Psoas muscle (tissue), 8 donors: ENCODE measurements at places on chromosomes 7 and 10.

DNA sequence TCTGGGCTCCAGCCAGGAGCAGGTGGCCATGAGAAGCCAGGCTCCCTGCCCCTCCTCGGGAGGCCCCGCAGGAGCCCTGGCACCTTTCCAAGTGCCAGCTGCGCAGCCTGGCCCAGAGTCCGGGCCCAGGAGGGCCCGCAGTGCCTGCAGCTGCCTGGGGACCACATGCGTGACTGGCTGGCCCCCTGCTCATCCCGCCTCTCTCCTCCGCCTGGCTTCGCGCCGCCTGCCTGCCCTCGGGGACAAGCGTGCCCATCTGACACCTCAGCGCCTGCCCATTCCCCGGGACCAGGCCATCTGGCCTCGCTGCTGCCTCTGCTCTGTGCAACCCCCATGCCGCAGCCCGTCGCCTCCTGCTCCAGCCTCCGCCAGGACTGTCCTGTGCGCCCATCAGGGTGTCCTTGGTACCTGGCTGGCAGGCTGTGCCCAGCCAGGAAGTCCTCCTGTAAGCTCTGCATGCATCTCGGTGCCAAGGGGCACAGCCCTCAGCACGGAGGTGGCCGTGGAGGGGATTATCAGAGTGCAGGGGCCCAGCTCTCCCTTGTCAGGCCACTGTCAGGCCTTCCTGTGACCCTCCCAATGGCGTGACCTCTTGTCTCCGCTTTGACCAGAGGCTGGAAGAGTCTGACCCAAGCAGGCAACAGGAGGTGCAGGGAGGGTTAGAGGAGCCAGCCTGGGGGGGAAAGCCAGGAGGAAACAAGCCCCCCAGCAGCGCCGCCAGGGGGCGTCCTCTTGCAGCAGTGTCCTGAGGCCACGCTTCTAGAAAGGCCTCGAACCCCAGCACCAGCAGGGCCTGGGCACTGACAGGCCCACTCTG, 50.5 kb downstream of the TMEM209 start:
- peak; percentile 36 for DNase-seq

- no peak for DNase-seq
Observed at GRCh38 chr10:50574305-50574704, 49.5 kb downstream of the SGMS1 start.

DNA sequence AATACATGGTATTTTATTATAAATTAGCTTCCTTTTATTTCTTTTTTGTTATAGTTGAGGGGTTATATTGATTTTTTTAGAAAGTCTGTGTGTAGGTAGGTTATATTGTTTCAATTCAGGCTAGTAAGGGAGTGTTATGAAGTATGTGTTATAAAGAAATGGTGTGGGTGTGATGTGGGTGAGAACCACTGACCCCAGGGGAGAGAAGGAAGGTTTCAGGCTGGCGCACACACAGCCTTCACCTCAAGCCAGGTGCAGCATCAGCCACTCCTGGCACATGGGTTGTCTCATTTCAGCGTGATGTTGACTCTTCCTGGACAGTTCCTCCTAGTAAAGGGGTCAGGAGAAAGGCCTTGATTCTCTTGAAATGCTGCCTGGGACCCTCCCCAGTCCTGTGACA, 291.3 kb downstream of the POU6F2 start:
- DNase-seq: no peak

GRCh38 chr10:34710391-34710751, 104.7 kb downstream of the PARD3 start:
- DNase-seq: peak; percentile 32

GRCh38 chr7:27155816-27156507, 513 bp downstream of the HOXA7 start:
- DNase-seq: peak; percentile 54

GRCh38 chr7:46297515-46297914, 376.4 kb upstream of the IGFBP3 start:
- no peak for DNase-seq

DNA sequence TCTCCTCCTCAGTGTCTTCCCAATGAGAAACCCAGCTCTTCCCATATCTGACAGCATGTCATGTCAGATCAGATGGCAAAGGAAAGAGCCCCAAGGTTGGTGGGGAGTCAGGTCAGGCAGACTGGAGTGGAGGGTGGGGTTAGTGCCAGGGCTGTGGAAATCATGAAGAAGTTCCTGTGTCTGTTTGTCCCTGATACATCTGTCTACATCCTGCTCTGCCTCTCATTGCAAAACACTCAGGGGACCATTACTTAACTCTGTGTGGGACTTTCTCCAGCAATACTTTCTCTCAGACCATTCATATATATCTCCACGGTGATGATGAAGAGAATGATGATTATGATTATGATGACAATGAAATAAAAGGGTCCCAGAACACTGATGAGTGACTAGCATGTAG, 3.3 kb downstream of the PRRT4 start:
- DNase-seq: no peak

- DNase-seq: no peak
Observed at GRCh38 chr10:49737474-49738201, 24.5 kb downstream of the OGDHL start.

GRCh38 chr10:90130321-90131086, 429.1 kb downstream of the KIF20B start:
- DNase-seq: no peak

- DNase-seq: no peak
Observed at GRCh38 chr10:31912898-31913850, 15.5 kb downstream of the ARHGAP12 start.

DNA sequence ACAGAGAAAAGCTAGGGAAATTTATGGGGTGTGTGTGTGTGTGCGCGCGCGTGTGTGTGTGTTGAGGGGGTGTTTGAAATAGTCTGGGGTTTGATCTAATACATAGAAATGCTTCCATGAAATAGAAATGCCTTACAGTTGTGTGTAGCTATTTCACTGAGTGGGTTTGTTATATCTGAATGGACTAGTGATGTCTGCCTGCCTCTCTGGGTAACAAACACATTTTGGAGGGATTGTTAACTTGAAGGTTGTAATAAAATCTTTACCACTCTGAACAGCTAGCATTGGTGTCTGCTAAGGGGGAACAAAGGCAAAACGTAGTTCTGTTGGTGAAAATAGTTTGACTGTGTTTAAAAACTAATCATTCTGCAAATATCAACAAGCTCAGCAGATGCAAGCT, 509.3 kb downstream of the LRMDA start:
- DNase-seq: no peak

DNA sequence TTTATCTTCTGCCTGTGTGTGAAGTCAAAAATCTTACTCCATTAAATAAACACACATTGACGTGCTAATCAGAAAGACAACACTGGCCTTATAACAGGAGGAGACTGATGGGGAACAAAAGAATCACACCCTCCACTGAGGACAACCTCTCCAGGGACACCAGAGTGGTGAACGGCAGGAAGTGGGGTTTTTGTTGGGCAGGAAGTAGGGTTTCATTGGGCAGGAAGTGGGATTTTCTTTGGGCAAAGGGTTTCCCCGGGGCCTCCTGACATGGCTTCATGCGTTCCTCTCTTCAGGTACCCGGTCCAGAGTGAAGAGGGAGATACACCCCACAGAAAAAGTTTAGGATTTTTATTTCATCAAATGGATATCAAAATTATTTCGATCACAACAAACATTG, 30.6 kb downstream of the ADARB2 start:
- no peak for DNase-seq

- DNase-seq: no peak
Observed at GRCh38 chr10:125316436-125316835, 156.1 kb upstream of the CTBP2 start.

GRCh38 chr7:8201846-8202441, 60.0 kb downstream of the ICA1 start:
- no peak for DNase-seq

GRCh38 chr7:35723011-35723410, 28.1 kb upstream of the HERPUD2 start:
- DNase-seq: no peak

DNA sequence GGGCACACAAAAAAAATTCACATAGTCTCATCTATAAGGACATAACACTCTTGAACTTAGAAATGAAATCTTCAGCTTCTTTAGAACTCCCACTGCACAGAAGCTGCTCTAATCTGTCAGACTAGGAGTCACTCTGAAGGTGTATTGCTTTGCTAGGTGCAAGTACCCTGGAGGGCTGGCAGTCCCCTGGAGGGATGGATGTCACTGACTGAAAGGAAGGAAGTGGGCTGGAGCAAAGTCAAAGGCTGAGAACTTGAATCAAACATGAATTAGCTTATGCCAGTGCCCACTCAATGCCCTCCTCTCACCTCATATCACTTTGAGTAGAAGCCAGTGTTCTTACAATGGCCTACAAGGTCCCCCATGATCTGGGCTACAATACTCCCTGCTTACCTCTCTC, 140.3 kb upstream of the ANKRD1 start:
- no peak for DNase-seq

- DNase-seq: no peak
Observed at GRCh38 chr10:87927091-87927490, 63.7 kb downstream of the PTEN start.

GRCh38 chr10:44864051-44864450, 47.1 kb upstream of the TMEM72 start:
- peak; percentile 67 for DNase-seq

DNA sequence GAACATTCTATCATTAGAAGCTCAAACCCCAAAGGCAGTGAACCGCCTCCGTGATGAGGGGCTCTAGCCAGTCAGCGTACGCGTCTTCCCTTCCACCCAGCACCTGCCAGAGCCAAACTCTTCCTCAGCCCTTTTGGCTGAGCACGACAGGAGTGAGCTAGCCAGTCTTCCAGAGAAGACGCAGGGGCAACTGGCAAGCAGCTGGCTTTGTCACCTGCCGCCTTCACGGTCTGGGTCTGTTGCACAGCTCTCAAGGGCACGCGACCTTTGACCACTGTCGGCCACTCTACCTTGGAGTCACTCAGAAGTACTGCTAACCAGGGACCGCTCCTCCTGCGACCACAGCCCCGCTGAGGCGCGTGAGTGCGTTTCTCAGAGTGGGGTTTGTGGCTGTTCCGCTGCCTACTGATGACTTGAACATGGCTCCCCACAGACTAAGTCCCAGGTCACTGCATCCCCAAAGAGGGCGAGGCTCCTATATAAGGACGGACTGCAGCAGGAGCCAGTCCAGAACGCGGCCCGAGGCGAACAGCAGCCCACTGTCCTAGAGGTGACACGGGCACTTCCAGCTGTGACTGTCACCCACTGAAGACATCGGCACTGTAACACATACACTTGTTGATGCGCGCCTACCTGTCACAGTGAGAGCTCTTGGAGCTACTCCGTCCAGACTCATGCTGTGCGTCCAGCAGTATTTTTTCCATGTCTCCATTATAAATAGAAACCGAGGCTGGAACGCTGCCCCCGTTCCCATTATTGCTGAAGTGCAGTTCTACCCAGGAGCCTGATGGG, 8.4 kb downstream of the BNIP3 start:
- DNase-seq: no peak

DNA sequence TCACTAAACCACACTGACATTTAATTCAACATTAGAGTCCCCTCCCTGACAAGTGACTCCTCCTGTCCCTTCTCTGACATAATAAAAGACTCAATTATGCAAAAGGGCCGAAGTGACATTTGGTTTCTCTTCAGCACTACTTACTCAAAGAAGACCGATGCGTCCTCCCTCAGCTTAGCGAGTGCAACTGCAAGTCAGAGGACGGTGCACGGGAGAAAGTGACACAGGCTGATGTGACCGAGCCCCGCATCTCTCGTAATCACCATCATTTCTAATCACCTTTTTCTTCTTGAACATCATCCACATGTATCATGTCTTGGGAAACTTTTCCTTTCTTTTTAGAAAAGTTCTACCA, 155.7 kb downstream of the TCERG1L start:
- DNase-seq: no peak

GRCh38 chr7:157997471-157997870, 590.2 kb downstream of the PTPRN2 start:
- no peak for DNase-seq

DNA sequence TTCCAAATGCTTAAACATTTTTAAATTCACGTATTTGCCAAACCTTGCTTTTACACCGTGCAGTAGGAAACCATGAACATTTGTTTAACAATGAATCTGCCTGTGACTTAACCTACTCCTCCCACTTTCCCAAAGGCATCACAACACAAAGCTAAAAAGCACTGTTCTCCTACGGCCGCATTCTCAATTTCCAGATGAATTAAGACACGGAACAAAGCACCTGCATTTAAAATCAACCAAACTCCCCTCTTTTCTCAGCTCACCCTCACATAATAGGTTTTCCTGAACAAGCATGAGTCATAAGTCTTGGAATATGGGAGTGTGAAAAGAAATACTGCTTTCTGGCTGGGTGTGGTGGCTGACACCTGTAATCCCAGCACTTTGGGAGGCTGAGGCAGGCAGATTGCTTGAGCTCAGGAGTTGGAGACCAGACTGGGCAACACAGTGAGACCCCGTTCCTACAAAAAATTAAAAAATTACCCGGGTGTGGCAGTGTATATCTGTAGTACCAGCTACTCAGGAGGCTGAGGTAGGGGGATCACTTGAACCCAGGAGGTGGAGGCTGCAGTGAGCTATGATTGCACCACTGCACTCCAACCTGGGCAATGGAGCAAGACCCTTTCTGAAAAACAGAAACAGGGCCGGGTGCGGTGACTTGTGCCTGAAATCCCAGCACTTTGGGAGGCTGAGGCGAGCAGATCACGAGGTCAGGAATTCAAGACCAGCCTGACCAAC, 51.7 kb upstream of the CYTH3 start:
- DNase-seq: peak; percentile 23

DNA sequence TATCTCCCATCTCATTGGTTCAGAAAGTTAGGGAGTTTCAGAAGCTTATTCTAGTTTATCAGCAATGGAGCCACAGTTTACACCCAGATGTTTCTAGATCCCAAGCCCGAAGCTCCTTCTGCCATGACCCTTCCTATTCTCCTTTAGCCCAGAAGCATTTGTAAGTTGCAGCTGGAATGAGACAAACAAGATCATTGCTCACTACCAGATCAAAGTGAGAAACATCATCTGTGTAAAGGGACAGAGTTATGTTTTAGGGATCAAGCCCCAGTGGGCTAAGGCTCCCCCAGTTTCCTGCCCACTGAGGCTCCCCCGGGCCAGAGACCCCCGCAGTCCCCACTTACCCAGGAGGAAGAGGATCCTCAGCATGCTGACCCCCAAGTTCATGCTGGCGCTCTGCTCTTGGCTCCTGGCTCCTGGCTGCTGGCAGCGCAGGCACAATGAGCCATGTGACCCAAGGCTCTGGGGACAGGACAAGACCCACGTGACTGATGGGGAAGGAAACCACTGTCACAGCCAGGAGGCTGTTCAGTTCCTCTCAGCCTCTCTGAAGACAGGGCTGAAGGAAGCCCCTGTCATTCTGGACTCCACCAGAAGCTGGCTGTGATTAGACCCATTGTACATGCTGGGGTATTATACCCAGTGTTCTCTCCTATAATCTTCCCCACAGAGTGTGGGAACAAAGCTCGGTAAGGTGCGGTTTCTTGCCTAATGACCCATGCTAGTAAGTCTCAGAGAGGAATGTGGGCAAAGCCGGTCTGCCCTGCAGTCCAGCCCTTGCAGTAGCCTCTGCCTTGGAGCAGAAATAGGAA, at the start of gene TMEM273:
TMEM273 (minus strand) TSS at position 442 of the 812 bp plus-strand sequence; CDS start at position 387, 55 bp downstream.
- peak; percentile 84 for DNase-seq

- DNase-seq: no peak
Observed at GRCh38 chr7:52838981-52839411, 196.4 kb upstream of the POM121L12 start.
